ENCODE measurements at places on chromosomes 6 and 20. TPM values are rescaled to one million over a fixed set of nuclear protein-coding genes. Genes with fewer than 3 reads are reported as not detected.

DNA sequence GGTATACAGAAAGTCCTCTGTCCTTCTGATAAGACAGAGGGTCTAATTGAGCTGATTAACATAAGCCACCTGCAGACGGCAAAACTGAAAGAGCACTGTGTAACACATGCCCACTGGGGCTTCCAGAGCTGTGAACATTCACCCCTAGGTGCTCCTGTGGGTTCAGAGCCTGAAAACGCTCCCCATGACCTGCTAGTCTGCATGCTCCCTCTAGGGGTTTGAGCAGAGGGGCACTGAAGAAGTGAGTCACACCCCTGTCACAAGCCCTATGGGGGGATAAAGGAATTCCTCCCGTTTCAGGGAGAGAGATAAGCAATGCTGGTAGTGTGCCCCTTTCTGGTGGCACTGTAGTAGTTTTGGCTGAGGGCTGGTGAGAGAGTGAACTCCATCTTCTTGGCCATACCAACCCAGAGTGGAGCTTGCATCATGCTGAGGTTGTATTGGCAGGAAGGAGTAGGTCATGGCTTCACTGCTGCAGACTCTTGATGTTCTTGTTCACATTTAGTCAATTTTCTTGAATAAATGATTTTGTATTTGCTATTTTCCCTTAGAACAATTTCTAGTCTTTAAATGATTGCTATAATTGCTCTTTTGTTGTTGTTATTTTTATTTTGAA lies 637.5 kb upstream of the MAN1A1 start:
- no peak for DNase-seq

DNA sequence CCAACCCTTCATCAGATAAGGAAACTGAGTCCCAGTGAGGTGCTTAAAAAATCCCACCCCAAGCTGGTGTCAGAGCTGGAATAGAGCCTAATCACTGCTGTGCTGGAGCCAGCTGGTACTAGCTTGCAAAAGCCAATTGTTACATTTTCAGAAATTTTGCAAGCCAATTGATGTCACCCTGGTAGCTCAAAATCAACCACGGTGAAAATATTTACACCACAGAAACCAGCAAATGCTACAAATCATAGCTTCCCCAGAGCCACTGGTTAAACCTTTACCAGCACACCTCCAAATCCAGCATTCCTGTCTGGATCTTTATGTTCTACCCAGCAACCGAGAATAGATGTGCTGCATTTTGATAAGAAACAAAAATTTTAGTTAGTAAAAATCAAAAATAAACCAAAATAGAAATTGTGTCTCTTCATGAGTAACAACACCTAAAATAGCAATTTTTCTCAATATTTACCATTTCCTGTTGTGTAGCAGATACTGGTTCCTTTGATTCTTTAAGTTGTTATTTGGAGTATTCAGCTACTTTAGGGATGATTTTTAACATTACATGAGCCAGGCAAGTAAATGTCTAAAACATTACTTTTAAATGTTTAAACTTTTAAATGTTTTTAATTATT lies 7.2 kb upstream of the LCA5 start:
- no peak for DNase-seq

HLA-C gene
- polyA plus RNA-seq, result 317 TPM

PRRT1 gene
- polyA plus RNA-seq, result 0.19 TPM

RHAG gene
- polyA plus RNA-seq, result 0.07 TPM

Measured in liver (tissue), 10 donors.